Esophagus squamous epithelium (tissue), 5 donors: ENCODE measurements at places on chromosomes 11 and 22. TPM values are rescaled to one million over a fixed set of nuclear protein-coding genes. Genes with fewer than 3 reads are reported as not detected.

Gene C11orf91
- total RNA-seq = not detected

Gene BTBD18
- not detected for total RNA-seq

Gene SCGB1D2
- not detected for total RNA-seq

GRCh38 chr11:112163875-112164685 lies at the start of gene IL18:
Gene IL18, minus strand, starts transcription at chr11:112164094. Its CDS starts 9,041 bp downstream, at chr11:112155053.
- no peaks in the 10 kb centered on the region for H3K36me3 ChIP-seq
- peak within 1 kb of the TSS; percentile 80 for H3K27ac ChIP-seq
- H3K4me3 ChIP-seq = peak within 1 kb of the TSS; percentile 44
- peaks cover 56% of the 10 kb centered on the region for H3K4me1 ChIP-seq
- no peak for DNase-seq

- H3K4me1 ChIP-seq = no peaks in the 10 kb centered on the region
- no peak for DNase-seq
- H3K27ac ChIP-seq = no peak overlapping the region
- no peaks in the 10 kb centered on the region for H3K27me3 ChIP-seq
- no peaks in the 10 kb centered on the region for H3K36me3 ChIP-seq
- no peak overlapping the region for H3K4me3 ChIP-seq
Observed at GRCh38 chr11:102590276-102591049, 34.7 kb downstream of the MMP20 start.

DNA sequence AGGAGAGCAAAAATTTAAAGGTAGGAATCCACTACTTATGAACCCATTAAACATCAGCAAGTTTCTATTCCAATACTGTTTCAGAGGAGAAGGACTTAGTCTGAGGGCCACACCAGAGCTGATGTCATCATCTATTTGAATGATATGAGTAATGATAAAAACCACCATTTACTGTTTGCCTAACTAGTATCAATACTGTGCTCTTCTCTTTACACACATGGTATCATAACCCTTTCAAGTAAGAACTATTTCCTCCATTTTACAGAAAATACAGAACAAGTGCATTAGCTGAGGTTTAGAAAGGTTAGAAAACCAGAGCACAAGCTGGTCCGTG lies 651.3 kb upstream of the KIRREL3 start:
- H3K36me3 ChIP-seq = no peaks in the 10 kb centered on the region
- H3K4me1 ChIP-seq = no peaks in the 10 kb centered on the region
- H3K4me3 ChIP-seq = no peak overlapping the region
- H3K27me3 ChIP-seq = no peaks in the 10 kb centered on the region
- no peak for DNase-seq
- no peak overlapping the region for H3K27ac ChIP-seq

GRCh38 chr11:111098091-111098490 lies 147.4 kb upstream of the POU2AF2 start:
- no peak for DNase-seq
- H3K4me3 ChIP-seq = no peak overlapping the region
- no peak overlapping the region for H3K27ac ChIP-seq
- H3K36me3 ChIP-seq = no peaks in the 10 kb centered on the region
- H3K4me1 ChIP-seq = no peaks in the 10 kb centered on the region

DNA sequence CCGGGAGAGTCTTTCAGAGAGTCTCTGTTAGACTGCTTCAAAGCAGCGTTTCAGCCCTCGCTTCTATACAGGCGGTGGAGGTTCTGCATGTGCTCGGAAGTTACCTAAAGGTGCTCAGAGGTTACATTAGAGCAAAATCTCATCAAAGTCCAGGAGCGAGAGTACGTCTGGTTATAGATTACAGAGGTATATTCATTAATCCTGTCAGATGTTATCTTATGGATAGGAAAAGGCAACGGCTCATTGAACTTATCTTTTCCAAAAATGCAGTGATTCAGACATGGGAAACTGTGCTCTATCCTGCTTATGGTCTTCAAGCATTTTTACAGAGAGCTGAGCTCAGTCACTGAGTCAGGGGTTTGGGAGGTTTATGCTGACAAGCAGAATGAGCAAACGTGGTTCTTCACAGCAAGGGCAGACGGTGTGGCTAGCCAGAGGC lies 9.1 kb upstream of the ZBED5 start:
- H3K27ac ChIP-seq = no peak overlapping the region
- no peaks in the 10 kb centered on the region for H3K4me1 ChIP-seq
- no peaks in the 10 kb centered on the region for H3K36me3 ChIP-seq
- H3K4me3 ChIP-seq = no peak overlapping the region
- H3K27me3 ChIP-seq = no peaks in the 10 kb centered on the region

GRCh38 chr22:49380828-49381114 lies 446.9 kb downstream of the BRD1 start:
- H3K4me3 ChIP-seq = no peak overlapping the region
- H3K36me3 ChIP-seq = no peaks in the 10 kb centered on the region
- H3K27ac ChIP-seq = no peak overlapping the region
- H3K27me3 ChIP-seq = no peaks in the 10 kb centered on the region
- H3K4me1 ChIP-seq = no peaks in the 10 kb centered on the region

GRCh38 chr22:17213976-17214375 lies 5.3 kb downstream of the ADA2 start:
- H3K27ac ChIP-seq = no peak overlapping the region
- H3K36me3 ChIP-seq = no peaks in the 10 kb centered on the region
- no peak for DNase-seq
- no peak overlapping the region for H3K4me3 ChIP-seq
- no peaks in the 10 kb centered on the region for H3K27me3 ChIP-seq
- H3K4me1 ChIP-seq = no peaks in the 10 kb centered on the region

- H3K4me1 ChIP-seq = no peaks in the 10 kb centered on the region
- no peak for DNase-seq
- no peak overlapping the region for H3K4me3 ChIP-seq
- no peak overlapping the region for H3K27ac ChIP-seq
Observed at GRCh38 chr11:70636659-70637058, 238.3 kb downstream of the CTTN start.

DNA sequence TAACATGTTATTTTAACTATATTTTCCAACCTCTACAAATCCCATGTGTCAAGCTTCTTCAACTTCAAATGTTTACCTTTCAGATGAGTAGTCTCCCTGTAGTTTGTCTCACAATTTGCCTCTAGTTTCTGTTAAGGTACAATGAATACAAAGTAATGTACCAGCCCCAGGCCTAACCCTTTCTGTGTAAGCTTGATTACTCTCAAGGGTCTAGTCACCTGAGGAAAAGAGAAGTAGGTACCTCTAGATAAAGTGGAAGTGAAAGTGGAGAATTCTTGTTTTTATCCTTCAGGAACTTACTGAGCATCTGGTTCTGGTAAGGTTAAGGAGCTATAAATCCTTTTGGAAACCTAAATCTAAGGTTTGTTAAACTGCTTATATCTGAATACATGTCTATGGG lies at the start of gene OR51A7:
OR51A7 (plus strand) TSS at position 300 of the 400 bp plus-strand sequence. CDS start 3,587 bp downstream, outside the sequence.
- H3K4me1 ChIP-seq = no peaks in the 10 kb centered on the region
- no peaks in the 10 kb centered on the region for H3K27me3 ChIP-seq
- H3K27ac ChIP-seq = no peak within 1 kb of the TSS

DNA sequence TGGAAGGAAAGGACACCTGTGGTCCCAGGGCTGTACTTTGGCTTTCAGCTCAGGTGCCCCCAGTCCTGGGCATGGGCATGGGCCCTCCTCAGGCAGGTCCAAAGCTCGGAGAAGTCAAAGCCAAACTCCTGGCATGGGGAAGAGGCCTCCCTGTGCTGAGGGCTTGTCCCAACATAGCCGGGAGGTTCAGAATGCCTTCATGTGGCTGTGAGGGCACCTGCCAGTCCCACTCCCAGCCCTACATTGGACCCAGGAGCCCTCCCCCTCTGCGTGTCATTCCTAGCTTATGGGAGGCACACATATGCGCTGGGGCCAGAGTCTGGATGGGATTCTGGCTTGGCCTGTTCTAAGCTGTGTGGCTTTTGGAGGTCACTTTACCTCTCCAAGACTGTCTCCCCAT lies 1.0 kb upstream of the KLHL35 start:
- no peak for DNase-seq
- peaks cover 18% of the 10 kb centered on the region for H3K4me1 ChIP-seq
- no peaks in the 10 kb centered on the region for H3K36me3 ChIP-seq
- no peak overlapping the region for H3K4me3 ChIP-seq
- no peak overlapping the region for H3K27ac ChIP-seq

DNA sequence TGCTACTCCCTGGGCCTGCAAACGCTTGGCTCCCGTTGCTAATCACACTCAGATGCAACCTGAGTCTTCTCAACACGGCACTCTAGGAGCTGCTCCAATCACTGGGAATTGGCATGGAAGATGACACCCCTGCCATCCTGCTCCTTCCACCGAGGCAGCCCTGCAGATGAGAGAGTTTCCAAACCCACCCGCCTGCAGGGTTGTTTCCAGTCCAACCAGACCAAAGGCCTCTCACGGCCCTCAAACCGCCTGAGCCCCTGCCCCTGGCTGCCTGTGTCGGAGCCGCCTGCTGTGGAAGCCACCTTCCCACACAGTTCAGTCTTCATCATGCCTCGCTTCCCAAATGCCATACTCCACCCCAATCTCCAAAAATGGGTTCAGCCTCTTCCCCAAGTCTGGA lies 36.8 kb upstream of the TP53I11 start:
- H3K4me1 ChIP-seq = peaks cover 37% of the 10 kb centered on the region
- DNase-seq = no peak
- H3K4me3 ChIP-seq = no peak overlapping the region
- no peaks in the 10 kb centered on the region for H3K36me3 ChIP-seq
- H3K27ac ChIP-seq = no peak overlapping the region

- H3K27ac ChIP-seq = no peak overlapping the region
- no peaks in the 10 kb centered on the region for H3K27me3 ChIP-seq
- no peak for DNase-seq
- peaks cover 9% of the 10 kb centered on the region for H3K4me1 ChIP-seq
Observed at GRCh38 chr22:45101515-45102227, 62.1 kb upstream of the NUP50 start.

GRCh38 chr11:65862941-65863888 lies 3.0 kb downstream of the MUS81 start:
- no peaks in the 10 kb centered on the region for H3K27me3 ChIP-seq
- H3K36me3 ChIP-seq = peaks cover 68% of the 10 kb centered on the region
- H3K4me1 ChIP-seq = peaks cover 57% of the 10 kb centered on the region
- H3K4me3 ChIP-seq = no peak overlapping the region
- no peak for DNase-seq
- no peak overlapping the region for H3K27ac ChIP-seq

DNA sequence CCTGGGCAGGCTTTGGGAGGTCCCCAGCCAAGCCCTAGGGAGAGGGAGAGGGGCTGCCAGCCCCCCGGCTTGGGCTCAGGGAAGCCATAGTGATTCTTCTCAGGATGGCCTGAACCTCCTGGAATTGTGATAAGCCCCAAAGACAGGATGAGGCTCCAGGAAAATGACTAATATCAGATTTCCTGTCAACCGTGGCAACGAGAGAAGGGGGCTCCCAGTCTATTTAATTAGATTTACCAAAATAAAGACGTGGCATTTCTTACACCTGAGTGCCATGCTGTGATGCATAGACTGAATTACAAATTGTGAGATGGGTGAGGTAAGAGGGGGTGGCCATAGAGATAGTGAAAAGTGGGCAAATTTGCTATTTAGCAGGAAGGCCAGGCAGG lies 20.4 kb downstream of the SERPINH1 start:
- H3K27ac ChIP-seq = peak overlapping the region; percentile 93
- no peak for DNase-seq
- no peaks in the 10 kb centered on the region for H3K27me3 ChIP-seq
- peak overlapping the region; percentile 73 for H3K4me3 ChIP-seq

DNA sequence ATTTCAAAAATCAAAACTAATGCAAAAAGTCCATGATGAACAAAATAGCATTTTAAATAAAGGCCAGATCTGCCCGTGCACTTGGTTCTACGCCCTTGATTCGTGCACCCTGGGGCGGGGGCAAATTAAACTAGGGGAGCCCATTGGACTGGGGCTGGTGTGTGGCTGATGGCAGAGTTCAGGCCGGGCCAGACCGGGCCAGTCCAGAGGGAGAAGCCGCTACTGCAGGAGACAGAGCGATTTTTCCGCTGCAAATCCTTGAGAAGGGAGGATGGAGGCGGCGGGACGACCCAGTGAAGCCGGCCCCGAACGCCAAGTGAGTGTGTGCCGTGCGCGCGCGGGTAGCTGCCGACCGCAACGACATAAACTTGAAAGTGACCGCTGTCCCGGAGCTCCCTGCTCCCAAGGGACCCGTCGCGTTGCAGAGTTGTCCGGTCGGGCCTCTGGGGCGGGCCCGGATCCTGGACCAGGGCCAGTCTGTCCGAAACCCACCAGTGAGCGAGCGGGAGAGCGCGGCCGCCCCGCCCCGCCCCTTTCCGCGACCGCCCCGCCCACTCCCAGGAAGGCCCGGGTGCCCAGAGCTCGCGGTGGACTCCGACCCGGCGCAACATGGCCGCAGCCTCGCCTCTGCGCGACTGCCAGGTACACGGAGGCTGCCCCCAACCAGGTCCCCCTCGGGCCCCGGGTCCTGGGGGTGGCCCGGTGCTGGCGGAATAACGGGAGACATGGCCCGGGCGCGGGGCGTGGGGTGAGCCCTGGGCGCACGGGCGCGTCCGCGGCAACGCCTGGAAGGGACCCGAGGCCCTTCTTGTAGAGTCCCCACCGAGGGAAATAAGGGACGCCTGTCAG lies at the start of gene TTC38:
TTC38 (plus strand) TSS at position 578 of the 849 bp plus-strand sequence; CDS start at position 610, 32 bp downstream.
- H3K4me1 ChIP-seq = peaks cover 18% of the 10 kb centered on the region
- H3K36me3 ChIP-seq = peaks cover 4% of the 10 kb centered on the region
- peak within 1 kb of the TSS; percentile 65 for H3K4me3 ChIP-seq
- no peak for DNase-seq

DNA sequence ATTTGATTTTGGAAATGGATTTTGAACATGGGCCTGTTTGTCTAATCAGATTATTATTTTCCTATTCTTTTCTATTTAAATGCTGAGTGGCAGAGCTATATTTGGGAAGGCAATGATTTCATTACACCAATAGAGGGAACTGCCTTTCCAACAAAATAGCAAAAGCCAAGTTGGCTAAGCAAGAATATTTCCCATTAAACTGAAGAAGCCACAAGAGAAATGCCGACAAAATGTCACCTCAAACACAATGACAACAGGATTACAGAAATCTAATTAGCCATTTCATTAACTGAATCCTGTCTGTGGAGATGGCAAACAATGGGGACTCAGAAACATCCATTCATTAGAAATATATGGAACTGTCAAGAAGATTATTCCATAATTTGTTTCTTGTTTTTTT lies 1593.1 kb upstream of the RAG2 start:
- DNase-seq = no peak
- H3K27ac ChIP-seq = no peak overlapping the region
